ENCODE measurements at places on chromosomes 13 and 19. TPM values are rescaled to one million over a fixed set of nuclear protein-coding genes. Genes with fewer than 3 reads are reported as not detected.

DNA sequence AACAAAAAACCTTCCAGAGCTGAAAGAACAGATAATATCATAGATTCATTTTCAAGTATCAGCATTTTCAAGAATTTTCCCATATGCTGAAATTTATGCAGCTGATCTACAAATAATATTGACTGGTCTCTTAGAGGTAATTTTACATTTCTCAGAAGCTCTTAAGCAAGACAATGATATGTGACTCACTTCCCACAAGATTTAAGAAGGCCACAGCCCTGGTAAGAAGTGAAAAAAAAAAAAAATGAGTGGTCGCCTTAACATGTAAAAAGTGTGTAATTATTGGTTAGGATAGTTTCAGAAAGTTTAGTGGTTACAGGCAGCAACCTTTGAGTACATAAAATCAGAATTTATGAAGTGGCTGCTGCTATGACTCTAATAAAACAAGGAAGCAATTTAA lies 54.5 kb downstream of the NUFIP1 start:
- DNase-seq: no peak

DNA sequence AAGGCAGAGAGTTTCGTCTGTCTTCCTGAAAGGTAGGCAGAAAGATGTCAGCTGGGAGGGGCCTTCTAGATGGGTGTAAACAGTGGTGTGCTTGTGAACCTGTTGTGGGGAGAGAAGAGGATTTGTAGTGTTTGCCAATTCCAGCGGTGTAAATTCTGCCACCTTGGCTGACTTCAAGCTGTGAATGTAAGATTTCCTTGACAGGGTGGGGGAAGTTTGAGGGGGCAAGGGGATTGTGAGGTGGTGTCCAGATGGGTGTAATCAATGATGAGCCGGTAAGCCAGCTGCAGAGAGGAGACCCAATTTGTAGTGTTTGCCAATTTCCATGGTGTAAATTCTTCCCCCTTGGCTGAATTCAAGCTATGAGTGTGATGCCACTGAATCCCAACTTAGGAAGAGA lies 61.0 kb upstream of the ADGRE5 start:
- no peak for DNase-seq

DNA sequence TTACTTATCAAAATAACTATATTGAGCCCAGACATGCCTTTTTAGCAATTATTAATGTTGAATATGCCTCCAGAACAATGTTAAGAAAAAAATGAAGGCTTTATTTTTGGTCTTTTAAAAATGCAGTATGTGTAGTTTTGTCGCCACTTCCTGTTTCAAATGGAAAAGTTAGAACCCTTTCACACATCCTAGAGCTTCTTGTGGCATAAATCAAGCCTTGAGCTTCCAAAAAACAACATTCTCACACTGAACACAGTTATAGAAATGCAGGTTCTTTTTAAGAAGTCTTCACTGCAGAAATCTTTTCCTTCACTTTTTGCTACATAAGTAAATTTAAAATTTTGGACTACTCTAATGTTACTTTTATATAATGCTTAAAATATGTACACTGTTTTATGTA lies 108.7 kb downstream of the ESD start:
- no peak for DNase-seq

DNA sequence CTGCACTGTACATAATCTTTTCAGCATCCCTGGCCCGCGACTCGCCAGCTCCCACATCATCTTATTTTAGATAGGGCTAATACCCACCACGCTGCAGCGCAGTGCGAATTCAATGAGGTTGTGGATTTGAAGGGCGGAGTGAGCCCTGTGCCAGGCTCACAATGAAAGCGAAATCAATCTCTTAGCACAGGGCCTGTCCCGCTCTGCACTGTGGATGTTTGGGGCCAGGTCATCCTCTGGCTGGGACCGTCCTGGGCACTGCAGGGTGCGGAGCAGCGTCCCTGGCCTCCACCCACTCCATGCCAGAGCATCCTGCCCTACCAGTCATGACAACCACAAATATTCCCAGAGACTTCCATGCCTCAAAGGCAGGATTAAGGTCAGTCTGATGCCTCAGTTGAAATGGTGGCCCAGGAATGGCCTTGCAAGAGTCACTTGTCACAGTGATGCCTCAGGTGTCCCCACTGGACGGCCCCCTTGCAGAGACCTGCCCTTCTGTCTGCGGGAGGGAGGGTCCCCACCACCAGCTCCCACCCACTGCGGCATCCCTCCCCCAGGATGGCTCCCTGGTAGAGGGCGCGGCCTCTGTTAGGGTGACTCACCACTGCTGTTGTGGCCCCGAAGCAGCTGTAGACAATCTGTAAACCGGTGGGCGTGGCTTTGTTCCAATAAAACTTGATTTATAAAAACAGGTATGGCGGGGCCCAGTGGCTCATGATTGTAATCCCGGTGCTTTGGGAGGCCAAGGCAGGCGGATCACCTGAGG lies 5.6 kb downstream of the UHRF1 start:
- DNase-seq: no peak

DNA sequence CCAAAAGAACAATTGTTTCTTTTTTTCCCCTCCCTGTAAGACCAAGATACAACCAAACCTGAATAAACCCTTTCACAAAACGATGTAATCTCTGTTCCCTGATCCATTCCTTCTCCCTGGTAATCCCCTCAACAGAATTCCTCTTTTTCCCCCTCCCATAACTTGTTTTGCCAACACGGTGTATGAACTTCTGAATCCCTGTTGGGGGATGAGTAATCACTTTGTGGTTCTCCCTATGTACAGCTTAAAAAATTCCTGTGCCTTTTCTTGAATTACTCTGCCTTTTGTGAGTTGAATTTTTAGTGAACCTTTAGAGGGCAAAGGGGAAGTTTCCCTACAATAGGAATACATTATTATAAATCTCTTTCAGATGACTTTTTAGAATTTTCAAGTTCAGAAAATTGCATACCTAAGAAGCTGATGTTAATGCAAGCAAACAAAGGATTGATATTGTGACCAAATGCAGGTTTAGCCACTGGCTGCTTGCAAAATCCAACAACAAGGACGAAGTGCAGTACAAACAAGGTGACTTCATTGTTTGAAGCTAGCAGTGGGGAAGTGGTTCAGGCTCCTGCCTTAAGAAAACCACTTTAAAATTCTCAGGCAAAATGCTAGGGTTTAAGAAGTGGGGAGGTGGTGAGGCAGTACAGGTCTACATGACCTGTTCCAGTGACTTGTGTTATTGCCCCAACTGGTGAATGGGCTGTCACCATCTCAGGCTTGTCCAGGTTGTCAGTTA lies 15.0 kb upstream of the EPSTI1 start:
- DNase-seq: no peak

DNA sequence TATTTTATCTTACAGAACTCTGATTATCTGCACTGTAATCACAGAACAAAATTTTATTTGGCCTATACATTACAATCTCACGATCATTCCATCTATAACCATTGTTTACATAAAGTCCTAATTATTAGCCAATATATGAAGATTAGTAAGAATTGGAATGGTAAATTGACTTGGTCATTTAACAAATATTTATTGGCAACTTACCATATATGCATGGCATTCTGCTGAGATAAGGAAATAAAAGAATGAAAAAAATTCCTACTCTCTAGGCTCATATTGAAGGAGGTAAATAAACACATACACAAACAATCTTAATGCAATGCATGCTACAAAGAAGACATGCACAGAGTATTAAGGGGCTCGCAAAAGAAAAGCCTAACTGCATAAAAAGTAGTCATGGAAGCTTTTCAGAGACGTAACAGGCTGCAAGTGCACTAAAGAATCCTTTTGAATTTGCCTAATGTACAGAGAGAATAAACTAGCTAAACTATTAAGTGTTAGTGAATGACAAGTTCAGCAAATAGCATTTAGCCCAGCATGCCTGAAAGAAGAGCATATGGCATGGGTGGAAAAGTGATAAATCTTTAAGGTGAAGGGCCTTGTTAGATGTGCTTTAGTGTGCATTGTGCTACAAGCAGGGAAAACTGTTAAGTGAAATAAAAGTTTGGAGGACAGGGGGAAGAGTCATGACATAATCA lies 1131.1 kb downstream of the PCDH9 start:
- DNase-seq: no peak

DNA sequence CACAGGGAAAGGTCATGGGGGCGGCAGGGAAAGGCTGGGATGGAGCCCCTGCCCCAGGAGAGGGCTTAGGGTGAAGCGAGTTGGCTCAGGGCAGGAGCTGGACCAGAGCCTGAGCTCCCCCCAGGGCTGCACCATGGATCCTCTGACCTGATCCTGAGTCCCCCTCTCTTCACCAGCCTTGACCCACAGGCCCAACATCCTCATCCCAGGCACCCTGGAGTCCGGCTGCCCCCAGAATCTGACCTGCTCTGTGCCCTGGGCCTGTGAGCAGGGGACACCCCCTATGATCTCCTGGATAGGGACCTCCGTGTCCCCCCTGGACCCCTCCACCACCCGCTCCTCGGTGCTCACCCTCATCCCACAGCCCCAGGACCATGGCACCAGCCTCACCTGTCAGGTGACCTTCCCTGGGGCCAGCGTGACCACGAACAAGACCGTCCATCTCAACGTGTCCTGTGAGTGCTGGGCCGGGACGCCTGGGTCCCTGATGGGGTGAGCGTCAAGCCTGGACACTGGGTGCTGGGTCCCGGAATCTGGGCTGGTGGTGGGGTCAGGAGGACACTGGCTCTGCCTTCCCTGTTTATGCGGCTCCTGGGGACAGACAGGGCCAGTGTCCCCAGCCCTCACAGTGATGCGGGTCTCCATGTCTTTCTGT lies 842 bp downstream of the SIGLEC9 start:
- DNase-seq: no peak

- DNase-seq: no peak
Observed at GRCh38 chr13:97880311-97880675, 73.2 kb upstream of the IPO5 start.

DNA sequence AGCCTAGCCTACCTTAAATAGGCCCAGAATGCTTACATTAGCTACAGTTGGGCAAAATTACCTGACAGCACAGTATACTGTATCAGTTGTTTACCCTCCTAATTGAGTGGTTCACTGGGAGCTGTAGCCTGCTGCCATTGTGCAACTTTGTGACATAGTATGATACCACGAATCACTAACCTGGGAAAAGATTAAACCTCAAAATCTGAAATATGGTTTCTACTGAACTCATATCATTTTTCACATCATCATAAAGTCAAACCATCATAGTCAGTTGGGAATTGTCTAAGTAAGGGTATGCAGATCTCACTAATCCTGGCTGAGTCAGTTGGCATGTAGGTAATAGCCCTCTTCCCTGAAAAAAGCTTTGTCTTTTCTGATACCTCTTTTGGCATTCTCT lies 9.2 kb downstream of the PAN3 start:
- DNase-seq: no peak

GRCh38 chr19:52138278-52138982 lies 1.3 kb downstream of the ZNF616 start:
- DNase-seq: no peak

- peak; percentile 66 for DNase-seq
Observed at GRCh38 chr19:2588081-2588777, 112.3 kb downstream of the GADD45B start.

GRCh38 chr19:36120092-36120983 lies 5.1 kb downstream of the TBCB start:
- no peak for DNase-seq

DNA sequence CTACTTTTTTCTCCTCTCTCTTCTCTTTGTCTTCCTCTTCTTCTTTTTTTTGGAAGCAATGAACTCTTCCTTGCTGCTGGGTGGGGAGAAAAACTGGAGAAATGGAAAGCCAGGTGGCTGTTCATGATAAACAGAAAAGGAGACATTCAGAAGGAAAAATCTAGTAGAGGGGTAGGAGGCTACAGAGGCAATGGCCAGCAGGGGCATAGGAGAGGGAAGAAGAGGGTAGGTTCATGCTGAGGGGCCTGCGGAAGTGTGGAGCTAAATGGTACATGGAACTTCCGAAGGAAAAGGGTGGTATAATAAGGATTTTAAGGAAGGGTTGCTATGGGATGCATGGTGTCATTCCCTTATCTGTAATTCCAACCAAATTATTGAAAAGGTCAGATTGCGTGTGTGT lies 17.5 kb upstream of the HS6ST3 start:
- DNase-seq: no peak

- peak; percentile 26 for DNase-seq
Observed at GRCh38 chr19:54644056-54644455, 13.8 kb downstream of the LILRB1 start.

GRCh38 chr19:55935206-55935605 lies 3.1 kb upstream of the NLRP13 start:
- no peak for DNase-seq

DNA sequence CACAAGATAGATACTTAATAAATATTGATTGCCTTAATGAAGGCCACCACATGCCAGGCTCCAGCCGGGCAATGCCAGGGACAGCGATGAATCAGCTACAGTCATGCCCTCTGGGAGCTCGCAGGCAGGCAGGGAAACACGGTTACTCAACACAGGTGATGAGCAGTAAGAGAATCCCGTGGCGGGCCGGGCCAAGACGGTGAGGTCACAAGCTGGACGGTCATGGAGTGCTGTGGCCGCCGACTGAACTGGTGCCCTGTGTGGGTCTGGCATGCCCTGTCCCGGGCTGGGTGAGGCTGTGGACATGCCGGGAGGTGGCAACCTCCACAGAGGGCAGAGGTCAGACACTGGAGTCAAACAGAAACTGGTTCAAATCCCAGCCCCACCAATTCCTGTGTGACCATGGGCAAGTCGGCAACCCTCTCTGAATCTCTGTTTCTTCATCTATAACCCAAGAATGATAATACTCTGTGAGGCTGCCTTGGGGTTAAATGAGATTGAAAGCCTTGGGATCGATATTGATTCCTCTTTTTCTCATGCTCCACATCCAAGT lies 13.2 kb upstream of the PAK4 start:
- DNase-seq: no peak

- DNase-seq: no peak
Observed at GRCh38 chr13:55266644-55267043, 1874.1 kb upstream of the PRR20A start.

GRCh38 chr19:32138416-32138815 lies 207.0 kb upstream of the ZNF507 start:
- DNase-seq: no peak

DNA sequence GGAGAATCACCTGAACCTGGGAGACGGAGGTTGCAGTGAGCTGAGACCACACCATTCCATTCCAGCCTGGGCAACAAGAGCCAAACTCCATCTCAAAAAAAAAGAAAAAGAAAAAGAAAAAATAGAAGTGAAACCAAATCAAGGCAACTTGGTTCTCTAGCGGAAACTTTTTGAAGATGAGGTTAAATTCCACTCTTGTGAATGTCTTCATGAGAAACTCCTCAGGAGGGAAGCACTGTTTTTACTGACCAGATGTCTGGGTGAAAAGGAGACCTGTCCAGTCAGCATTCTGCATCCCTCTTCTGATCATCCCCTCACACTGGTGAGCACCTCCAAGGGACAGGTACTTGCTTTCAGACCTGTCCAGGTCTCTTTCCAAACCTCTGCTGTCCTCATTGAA lies 15.8 kb downstream of the BRD4 start:
- DNase-seq: no peak

- DNase-seq: peak; percentile 58
Observed at GRCh38 chr19:7636691-7637373, at the start of gene STXBP2. Gene STXBP2 (plus strand): TSS chr19:7637110. CDS start chr19:7637150, 40 bp downstream.

Gene TICAM1
- total RNA-seq: 6.1 TPM

Gene TIMM29
- total RNA-seq: 12.4 TPM

Gene EBI3
- 0.49 TPM for total RNA-seq

Gene NLRP11
- total RNA-seq: not detected

Gene KLK2
- not detected for total RNA-seq

Gene HOMER3
- total RNA-seq: 14.7 TPM

Gene VSIG10L
- 0.66 TPM for total RNA-seq

Gene OCEL1
- 21.2 TPM for total RNA-seq

Gene CD79A
- total RNA-seq: not detected

Gene ZNF429
- 10.0 TPM for total RNA-seq

Gene SLITRK6
- total RNA-seq: 0.93 TPM

Gene CLASRP
- 31.3 TPM for total RNA-seq

Gene CBY2
- not detected for total RNA-seq

Gene GRK1
- total RNA-seq: 0.85 TPM

Gene ZNF575
- total RNA-seq: 1.1 TPM

Gene C1QTNF9
- total RNA-seq: 3.0 TPM

Gene POLR2I
- total RNA-seq: 130 TPM

Measured in left ventricle myocardium inferior (tissue), 1 donor.